ENCODE measurements at places on chromosomes 1 and 21. TPM values are rescaled to one million over a fixed set of nuclear protein-coding genes. Genes with fewer than 3 reads are reported as not detected.

The ITLN2 gene
- total RNA-seq: 2.4 TPM

The GART gene
- 162 TPM for total RNA-seq

The PPFIA4 gene
- total RNA-seq: 3.9 TPM

The ERICH3 gene
- not detected for total RNA-seq

The SUSD4 gene
- total RNA-seq: 4.2 TPM

The TRIM63 gene
- total RNA-seq: not detected

The PINK1 gene
- total RNA-seq: 17.0 TPM

The RNU1-2 gene
- total RNA-seq: 2,051 TPM

The PADI4 gene
- 0.13 TPM for total RNA-seq

The EPHA8 gene
- total RNA-seq: 3.6 TPM

The FMOD gene
- total RNA-seq: not detected

The ALG14 gene
- 2.7 TPM for total RNA-seq

- no peaks in the 10 kb centered on the region for H3K4me1 ChIP-seq
- H3K27me3 ChIP-seq: no peaks in the 10 kb centered on the region
- H3K27ac ChIP-seq: no peak overlapping the region
These were observed 64.0 kb downstream of the COL18A1 start for GRCh38 chr21:45468971-45469272.

DNA sequence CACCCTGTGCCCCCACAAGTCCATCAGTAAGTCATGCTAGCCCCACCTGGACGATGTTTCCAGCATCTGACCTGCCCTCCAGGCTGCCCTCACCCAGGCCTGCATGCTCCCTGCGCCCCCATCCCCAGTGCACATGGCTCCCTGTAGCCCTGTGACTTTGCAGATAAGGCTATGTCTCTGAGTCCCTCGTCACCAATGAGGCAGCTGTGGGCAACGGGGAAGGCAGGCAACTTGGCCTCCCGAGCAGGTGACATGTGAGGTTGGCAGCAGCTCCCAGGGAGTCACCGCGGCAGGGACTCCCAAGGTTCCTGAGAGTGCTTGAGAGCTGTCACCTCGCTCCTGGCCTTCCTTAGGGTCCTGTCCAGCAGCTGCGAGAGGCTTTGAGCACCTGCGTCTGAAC is 32.4 kb upstream of the AGPAT3 start:
- no peaks in the 10 kb centered on the region for H3K27me3 ChIP-seq
- H3K36me3 ChIP-seq: no peaks in the 10 kb centered on the region
- no peak overlapping the region for H3K27ac ChIP-seq
- no peak for DNase-seq
- no peaks in the 10 kb centered on the region for H3K4me1 ChIP-seq

- H3K4me1 ChIP-seq: no peaks in the 10 kb centered on the region
- peak; percentile 12 for DNase-seq
- H3K4me3 ChIP-seq: no peak overlapping the region
- H3K36me3 ChIP-seq: no peaks in the 10 kb centered on the region
These were observed 279.9 kb downstream of the PTPRU start for GRCh38 chr1:29516063-29516820.

DNA sequence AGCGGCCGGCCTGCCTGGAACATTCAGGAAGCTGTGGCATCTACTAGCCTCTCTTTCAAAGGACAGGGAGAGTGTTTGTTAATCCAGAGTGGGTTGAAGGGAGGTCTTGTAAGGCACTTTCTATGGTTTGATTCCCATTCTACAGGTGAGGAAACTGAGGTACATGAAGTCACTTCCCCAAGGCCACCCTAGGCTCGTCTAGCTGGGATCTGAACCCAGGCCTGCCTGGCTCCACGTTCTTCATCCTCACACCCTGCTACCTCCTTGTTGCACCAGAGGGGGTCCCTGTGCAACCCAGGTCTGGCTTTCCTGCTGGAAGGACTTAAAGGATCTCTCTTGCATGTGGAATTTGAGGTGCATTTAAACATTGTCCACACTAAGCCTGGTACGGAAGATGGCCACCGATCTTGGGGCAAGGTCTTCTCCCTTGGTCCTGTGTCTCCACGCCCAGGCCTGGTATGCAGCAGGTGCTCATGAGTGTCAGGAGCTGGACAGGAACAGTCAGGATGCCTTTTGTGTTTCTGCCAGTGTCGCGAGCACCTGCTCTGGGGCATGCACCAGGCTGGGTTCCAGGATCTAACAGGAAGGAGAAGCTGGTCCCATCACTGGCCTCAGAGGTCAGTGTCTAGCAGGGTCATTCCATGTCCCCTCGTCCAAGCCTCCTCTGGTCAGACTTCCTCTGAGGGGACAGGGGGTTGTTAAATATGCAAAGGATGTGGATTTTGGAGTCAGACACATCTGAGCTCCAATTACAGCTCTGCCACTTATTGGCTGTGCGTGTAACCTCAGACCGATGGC is 103.2 kb upstream of the RUNX3 start:
- no peaks in the 10 kb centered on the region for H3K4me1 ChIP-seq
- no peak for DNase-seq
- no peaks in the 10 kb centered on the region for H3K27me3 ChIP-seq
- no peak overlapping the region for H3K4me3 ChIP-seq

- no peak overlapping the region for H3K27ac ChIP-seq
- no peak for DNase-seq
- H3K4me3 ChIP-seq: no peak overlapping the region
These were observed 378.7 kb downstream of the LMO4 start for GRCh38 chr1:87707411-87707810.

- H3K27ac ChIP-seq: no peak overlapping the region
- no peaks in the 10 kb centered on the region for H3K36me3 ChIP-seq
- peaks cover 7% of the 10 kb centered on the region for H3K4me1 ChIP-seq
- no peak for DNase-seq
- no peaks in the 10 kb centered on the region for H3K27me3 ChIP-seq
These were observed 7.1 kb upstream of the CHI3L2 start for GRCh38 chr1:111220302-111220890.

DNA sequence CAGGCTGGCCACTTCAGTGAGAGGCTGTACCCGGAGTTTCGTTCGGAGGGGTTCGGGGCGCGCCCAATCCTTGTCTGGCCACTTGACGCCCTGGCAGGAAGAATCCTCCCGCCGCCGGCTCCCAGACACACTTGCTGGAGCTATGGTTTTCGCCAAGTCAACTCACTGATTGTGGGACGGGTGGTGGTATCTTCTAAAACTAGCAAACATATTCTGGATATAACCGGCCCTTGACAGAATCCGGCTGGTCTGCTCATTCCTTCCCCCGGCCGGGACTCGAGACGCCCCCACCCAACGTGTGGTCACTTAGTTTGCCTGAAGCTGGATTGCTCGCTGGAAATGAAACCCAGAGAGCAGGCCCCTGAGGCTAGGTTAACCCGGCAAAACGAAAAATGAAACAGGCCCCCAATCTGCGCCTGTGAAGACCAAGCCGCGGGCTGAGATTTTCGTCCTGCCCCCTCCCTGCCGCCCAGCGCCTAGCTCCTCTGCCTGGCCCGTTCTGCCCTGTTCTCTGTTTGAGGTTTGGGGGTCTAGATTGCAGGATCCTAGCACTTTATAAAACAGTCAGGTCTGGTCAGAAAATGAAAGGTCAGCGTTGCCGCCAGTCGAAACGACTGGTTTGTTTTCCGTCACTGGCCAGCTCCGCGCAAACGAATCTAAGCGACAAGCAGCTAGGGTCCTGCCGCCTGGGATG is 4.6 kb downstream of the GFI1 start:
- H3K27ac ChIP-seq: no peak overlapping the region
- peak; percentile 32 for DNase-seq
- H3K27me3 ChIP-seq: peaks cover 86% of the 10 kb centered on the region
- H3K4me1 ChIP-seq: no peaks in the 10 kb centered on the region
- H3K36me3 ChIP-seq: peaks cover 4% of the 10 kb centered on the region
- H3K4me3 ChIP-seq: peak overlapping the region; percentile 83

GRCh38 chr21:16125274-16125673 is 395.5 kb downstream of the USP25 start:
- H3K27me3 ChIP-seq: no peaks in the 10 kb centered on the region
- H3K4me3 ChIP-seq: no peak overlapping the region
- no peak overlapping the region for H3K27ac ChIP-seq
- H3K4me1 ChIP-seq: no peaks in the 10 kb centered on the region
- H3K36me3 ChIP-seq: peaks cover 2% of the 10 kb centered on the region

- H3K27me3 ChIP-seq: no peaks in the 10 kb centered on the region
- no peak overlapping the region for H3K4me3 ChIP-seq
- no peak for DNase-seq
These were observed 197.5 kb upstream of the ST6GALNAC5 start for GRCh38 chr1:76669624-76670315.

DNA sequence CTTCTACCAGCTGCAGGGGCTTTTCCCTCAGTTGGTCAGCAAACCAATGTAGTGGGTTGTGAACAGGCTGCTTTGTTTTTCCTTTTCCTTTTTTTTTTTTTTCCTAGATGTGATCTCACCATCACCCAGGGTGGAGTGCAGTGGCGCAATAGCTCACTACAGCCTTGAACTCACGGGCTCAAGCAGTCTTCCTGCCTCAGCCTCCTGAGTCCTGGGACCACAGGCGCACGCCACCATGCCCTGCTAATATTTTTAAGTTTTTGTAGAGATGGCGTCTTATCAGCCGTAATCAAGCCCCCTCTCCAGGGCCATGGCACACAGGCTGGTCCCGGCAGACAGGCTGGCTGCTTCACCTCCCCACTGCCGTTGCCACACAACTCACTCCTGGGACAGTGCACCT is 3.4 kb upstream of the TRIM11 start:
- peaks cover 6% of the 10 kb centered on the region for H3K36me3 ChIP-seq
- 0 out of 2 replicates have a peak, but pooled peaks cover 3% of the 10 kb centered on the region for H3K4me1 ChIP-seq
- DNase-seq: no peak
- no peak overlapping the region for H3K4me3 ChIP-seq
- H3K27ac ChIP-seq: no peak overlapping the region
- H3K27me3 ChIP-seq: peaks cover 5% of the 10 kb centered on the region

DNA sequence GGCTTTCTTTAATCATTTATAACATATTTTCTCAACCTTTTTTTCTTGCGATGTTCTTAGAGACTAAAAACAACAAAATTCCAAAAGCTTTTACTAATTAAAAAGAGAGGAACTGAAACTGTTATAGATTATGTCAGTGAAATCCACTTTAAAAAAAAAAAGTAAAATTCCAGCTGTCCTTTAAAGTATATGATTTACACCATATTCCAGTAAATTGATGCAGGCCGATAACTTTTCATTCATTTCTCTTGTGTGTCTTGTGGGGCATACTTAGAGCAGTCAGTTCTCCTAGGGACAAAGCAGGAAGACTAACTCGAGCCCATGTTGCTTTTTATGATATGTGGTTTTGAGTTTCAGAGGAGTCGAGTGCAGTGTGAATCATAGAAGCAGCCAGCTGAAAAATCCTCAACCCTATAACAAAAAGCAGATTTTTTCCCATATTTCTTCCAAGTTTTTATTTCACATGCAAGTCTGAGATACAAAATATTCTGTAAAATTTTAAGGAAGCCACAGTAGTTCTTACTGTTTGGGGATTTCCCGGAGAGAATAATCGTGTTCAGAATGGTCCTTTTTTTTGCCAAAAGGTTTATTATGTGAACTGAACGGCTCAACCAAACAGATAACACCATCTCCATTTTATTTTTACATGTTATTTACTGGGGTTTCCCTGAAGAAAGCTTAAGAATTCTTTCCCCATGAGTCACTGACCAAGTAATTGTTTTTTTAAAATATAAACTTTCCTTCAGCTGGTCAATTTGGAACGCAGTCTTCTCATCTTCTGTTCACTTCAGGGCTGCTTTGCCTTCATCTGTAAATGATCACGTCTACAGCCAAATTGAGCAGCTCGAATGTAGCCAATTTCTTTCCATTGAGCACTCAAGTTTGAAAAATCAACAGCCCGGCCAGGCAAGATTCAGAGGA is 77.0 kb upstream of the C1orf105 start:
- H3K36me3 ChIP-seq: peaks cover 23% of the 10 kb centered on the region
- peaks cover 3% of the 10 kb centered on the region for H3K4me1 ChIP-seq
- no peak overlapping the region for H3K27ac ChIP-seq
- no peaks in the 10 kb centered on the region for H3K27me3 ChIP-seq

- H3K27me3 ChIP-seq: no peaks in the 10 kb centered on the region
- no peaks in the 10 kb centered on the region for H3K36me3 ChIP-seq
- H3K27ac ChIP-seq: no peak overlapping the region
These were observed 62.3 kb downstream of the PTGS2 start for GRCh38 chr1:186617926-186618325.

DNA sequence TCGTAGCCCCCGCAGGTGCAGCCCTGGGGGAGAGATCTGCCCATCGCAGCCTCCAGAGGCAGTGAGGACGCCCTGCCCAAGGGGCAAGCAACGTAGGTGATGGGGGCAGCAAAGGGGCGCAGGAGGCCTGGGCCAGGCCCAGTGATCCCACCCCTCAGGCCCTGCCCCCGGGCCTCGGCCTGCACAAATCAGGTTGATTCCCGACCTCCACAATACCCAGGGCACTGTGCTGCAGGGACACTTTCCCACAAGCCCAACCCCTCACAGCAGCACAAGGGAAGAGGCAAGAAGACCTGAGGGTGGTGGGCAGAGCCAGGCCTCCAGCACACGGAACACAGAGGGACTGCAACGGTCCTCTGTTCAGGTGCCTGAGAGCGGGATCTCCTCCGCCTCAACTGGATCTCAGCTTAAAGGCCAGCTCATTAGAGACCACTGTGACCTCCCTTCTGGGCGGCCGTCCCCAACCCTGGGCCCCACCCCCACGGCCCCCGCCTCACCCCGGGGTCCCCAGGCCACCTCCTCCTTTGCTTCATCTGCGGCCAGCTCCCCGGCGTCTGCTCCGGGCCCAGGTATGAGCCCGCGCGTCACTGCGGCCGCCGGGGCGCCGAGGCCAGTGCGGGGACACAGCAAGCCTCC is 812 bp upstream of the ARF1 start:
- H3K27me3 ChIP-seq: peaks cover 14% of the 10 kb centered on the region
- no peak overlapping the region for H3K27ac ChIP-seq
- DNase-seq: peak; percentile 72
- H3K36me3 ChIP-seq: peaks cover 19% of the 10 kb centered on the region

GRCh38 chr1:193187114-193187513 is 701 bp upstream of the B3GALT2 start:
- no peaks in the 10 kb centered on the region for H3K27me3 ChIP-seq
- no peaks in the 10 kb centered on the region for H3K4me1 ChIP-seq
- peaks cover 10% of the 10 kb centered on the region for H3K36me3 ChIP-seq
- H3K27ac ChIP-seq: no peak overlapping the region
- DNase-seq: no peak
- no peak overlapping the region for H3K4me3 ChIP-seq
